ENCODE measurements at places on chromosomes 2 and 18.

GRCh38 chr2:203718087-203718486 lies 11.6 kb downstream of the CD28 start:
- H3K27ac ChIP-seq = no peak overlapping the region
- DNase-seq = no peak
- H3K4me1 ChIP-seq = peaks cover 16% of the 10 kb centered on the region
- peaks cover 5% of the 10 kb centered on the region for H3K27me3 ChIP-seq

GRCh38 chr2:62536873-62537547 lies 31.0 kb upstream of the TMEM17 start:
- no peak for DNase-seq
- H3K36me3 ChIP-seq = no peaks in the 10 kb centered on the region
- H3K4me3 ChIP-seq = no peak overlapping the region
- H3K4me1 ChIP-seq = peaks cover 8% of the 10 kb centered on the region

DNA sequence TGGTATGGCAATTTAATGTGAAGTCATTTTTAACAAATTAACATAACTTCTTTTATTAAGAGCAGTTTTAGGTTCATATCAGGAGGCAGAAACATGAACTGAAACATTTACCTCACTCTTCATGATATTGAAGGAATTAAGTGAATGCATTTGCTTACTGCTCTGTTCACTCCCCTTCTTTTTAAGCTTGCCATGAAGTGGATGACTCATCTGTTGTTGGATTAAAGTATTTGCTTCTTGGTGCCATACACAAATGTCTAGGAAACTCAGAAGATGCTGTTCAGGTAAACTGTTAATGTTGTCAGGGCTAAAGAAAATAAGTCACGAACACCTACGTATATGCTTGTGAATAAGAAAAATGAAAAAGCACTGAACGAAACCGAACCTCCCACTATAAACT lies 10.2 kb upstream of the CABYR start:
- no peaks in the 10 kb centered on the region for H3K27me3 ChIP-seq
- DNase-seq = no peak
- H3K27ac ChIP-seq = no peak overlapping the region
- peaks cover 8% of the 10 kb centered on the region for H3K36me3 ChIP-seq

DNA sequence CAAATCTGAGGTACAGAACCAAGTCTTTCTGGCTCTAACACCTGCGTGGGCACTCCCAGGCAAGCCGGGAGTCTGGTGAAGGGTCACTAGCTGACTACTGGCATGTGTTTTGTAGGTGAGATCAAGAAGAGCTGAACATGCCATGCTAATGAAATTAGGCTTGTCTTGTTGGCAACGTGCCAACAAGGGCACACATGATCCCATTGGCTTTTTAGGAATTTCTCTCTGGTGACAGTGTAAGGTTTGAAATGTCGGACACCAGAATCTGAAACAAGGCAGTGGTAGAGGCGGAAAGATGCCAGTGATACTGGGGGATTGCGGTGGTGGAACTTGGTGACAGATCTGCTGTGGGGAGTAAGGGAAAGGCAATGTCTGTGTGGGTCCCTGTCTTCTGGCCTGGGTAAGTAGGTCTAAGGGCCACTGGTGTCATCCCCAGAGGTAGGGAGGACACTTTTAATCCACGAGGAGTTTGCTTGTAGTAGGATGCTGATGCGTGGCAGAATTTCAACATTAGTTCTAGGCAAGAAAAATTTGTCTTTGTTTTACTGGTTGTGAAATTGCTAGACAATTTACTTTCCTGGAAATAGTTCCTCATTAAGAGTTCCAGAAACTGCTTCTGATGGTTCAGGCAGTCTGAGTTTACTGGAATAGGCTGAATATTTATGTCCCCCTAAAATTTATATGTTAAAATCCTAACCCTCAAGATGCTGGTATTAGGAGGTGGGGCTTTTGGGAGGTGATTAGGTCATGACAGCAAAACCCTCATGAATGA lies 52.6 kb upstream of the ACMSD start:
- H3K27ac ChIP-seq = no peak overlapping the region
- DNase-seq = no peak
- no peak overlapping the region for H3K4me3 ChIP-seq
- H3K27me3 ChIP-seq = no peaks in the 10 kb centered on the region
- no peaks in the 10 kb centered on the region for H3K36me3 ChIP-seq

DNA sequence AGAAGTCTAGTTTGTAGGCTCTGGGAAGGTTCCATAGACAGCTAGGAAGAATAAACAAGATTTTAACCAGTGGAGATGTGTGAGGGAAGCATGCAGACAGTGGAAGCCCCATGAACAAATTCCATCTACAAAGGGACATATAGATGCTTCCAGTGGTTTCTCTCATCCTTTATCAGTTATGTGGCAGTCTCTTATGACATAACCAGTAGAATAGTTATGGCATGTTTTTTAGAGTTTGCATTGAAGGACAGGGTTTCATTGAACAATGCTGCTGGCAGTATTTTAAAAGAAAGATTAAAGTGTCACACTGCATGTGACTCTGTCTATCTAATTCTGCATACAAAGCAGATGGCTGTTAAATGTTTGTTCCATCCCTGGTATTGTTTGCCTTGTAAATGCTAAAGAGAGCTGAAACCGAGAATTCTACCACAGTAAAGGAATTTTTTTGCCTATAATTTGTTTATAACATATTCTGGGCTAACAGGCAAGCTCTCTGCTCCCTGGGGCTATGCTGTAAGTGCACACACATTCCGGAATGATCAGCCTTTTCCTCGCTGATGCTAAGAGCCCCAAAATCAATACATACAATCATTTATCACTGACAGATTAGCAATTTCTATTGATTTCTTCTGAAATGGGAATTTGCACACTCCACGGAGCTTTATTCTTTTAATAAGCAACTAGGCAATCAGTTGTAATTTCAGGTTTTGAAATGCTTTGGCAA lies 76.8 kb upstream of the PELI1 start:
- peaks cover 34% of the 10 kb centered on the region for H3K4me1 ChIP-seq
- H3K4me3 ChIP-seq = no peak overlapping the region
- no peak for DNase-seq
- H3K27ac ChIP-seq = peak overlapping the region; percentile 14
- H3K36me3 ChIP-seq = no peaks in the 10 kb centered on the region

- H3K27ac ChIP-seq = no peak overlapping the region
- peaks cover 26% of the 10 kb centered on the region for H3K27me3 ChIP-seq
- DNase-seq = no peak
- no peaks in the 10 kb centered on the region for H3K4me1 ChIP-seq
- H3K36me3 ChIP-seq = no peaks in the 10 kb centered on the region
Measured at GRCh38 chr2:240635998-240636547, 10.8 kb downstream of the GPR35 start.

GRCh38 chr18:8787794-8788193 lies 82.4 kb downstream of the MTCL1 start:
- H3K27me3 ChIP-seq = no peaks in the 10 kb centered on the region
- no peak overlapping the region for H3K4me3 ChIP-seq
- H3K27ac ChIP-seq = peak overlapping the region; percentile 50
- H3K4me1 ChIP-seq = peaks cover 52% of the 10 kb centered on the region
- H3K36me3 ChIP-seq = peaks cover 4% of the 10 kb centered on the region

DNA sequence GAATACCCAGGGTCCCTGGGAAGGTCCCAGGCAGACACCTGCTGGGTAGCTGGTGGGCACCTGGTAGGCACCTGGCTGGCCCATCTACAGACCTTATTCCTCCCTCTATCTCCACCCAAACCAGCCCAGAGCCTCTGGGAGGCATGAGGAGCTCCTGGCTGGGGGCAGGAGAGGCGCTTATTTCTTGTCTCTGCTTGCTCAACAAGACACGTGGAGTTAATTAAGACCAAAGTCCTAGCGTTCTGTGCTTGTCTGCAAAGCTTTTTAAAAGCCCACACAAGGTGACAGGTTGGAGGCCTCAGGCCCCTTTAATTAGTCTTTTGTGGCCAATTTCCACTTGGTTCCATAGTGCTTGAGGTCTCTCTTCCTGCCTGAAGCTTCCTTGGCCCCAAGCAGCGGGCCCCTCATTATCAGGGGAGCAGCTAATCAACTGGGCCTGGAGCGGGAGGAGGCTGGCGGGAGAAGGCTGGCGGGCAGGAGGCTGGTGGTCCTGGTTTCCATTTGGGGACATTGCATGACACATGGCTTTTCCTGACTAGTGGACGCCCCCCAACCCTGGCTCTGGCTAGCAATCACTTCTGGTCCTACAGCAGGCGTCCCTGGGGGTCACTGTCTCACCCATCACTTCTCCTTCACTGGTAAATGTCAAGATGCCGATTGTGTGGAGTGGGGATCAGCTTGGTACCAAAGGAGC lies 65.4 kb upstream of the HDAC4 start:
- no peak overlapping the region for H3K27ac ChIP-seq
- no peaks in the 10 kb centered on the region for H3K36me3 ChIP-seq
- peaks cover 2% of the 10 kb centered on the region for H3K27me3 ChIP-seq
- DNase-seq = no peak
- peaks cover 5% of the 10 kb centered on the region for H3K4me1 ChIP-seq

DNA sequence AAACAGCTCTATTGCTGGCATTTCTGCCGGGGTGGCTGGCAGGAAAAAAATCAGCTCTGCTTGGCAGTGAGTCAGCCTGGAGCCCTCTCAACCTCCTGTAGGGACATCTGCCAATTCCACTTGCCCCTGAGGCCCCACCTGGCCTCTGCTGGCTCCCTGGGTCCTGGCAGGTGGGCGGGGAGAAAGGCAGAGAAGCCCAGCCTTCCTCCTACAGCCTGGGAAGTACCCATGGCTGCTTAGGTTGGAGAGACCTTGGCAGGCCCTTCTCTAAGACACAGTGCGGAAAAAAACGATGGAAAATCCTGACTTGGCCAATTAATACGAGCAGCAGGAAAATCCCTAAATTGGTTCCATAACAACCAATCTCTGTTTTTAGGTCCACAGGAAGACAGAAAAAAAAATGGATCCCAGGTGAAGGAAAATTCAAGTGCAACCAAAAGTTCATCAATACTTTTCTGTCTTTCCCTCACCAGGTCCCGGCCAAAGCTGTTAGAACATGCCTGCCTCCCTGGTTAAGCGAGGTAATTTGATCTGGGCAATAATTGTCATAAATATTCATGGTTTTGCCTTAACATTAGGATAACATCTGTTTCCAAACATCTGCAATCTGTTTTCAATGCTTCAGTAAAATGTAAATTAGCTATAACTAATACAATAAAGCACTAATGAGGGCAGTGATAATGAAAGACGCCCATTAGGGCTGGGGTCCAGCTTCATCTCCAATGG lies 245.9 kb downstream of the TFCP2L1 start:
- H3K4me3 ChIP-seq = no peak overlapping the region
- no peak for DNase-seq
- no peaks in the 10 kb centered on the region for H3K27me3 ChIP-seq
- no peak overlapping the region for H3K27ac ChIP-seq
- H3K4me1 ChIP-seq = no peaks in the 10 kb centered on the region
- H3K36me3 ChIP-seq = no peaks in the 10 kb centered on the region

DNA sequence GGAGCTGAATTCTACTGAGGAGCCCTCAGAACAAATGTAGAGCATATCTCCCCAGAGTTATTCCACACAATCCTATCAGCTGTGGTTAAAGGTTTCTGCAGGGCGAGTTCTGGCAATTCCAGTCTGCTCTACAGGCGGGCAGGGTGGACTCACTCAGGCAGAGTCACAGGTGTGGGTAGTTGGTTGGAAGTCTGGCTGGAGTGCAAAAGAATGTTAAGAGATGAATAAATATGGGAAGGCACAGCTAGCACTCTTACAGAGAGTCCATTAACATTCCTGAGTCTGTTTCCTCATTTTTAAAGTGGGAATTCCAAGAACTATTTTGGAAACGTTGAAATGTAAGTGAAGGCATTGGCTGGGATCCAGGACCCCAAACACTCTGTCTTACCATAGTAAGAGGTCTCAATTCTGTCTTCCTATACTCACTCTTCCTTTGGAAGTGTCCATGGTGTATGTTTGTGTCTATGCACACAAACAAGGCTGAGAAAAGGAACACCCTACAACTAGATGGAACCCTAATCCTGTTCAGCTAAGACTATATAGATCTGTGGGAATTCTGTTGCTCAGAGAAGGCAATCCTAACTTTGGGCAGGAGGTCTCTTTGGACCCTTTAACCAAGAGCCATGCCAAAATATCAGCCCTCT lies 63.3 kb upstream of the AQP4 start:
- peaks cover 2% of the 10 kb centered on the region for H3K27me3 ChIP-seq
- no peak overlapping the region for H3K27ac ChIP-seq
- no peaks in the 10 kb centered on the region for H3K4me1 ChIP-seq
- H3K36me3 ChIP-seq = no peaks in the 10 kb centered on the region
